ENCODE measurements at places on chromosomes 1 and 21. TPM values are rescaled to one million over a fixed set of nuclear protein-coding genes. Genes with fewer than 3 reads are reported as not detected.

The CXADR gene
- total RNA-seq = 40.5 TPM

The OXCT2 gene
- 5.9 TPM for total RNA-seq

The ACBD6 gene
- 86.5 TPM for total RNA-seq

The KRTAP7-1 gene
- total RNA-seq = not detected

GRCh38 chr1:101474039-101474665 is 237.3 kb downstream of the S1PR1 start:
- no peak for DNase-seq

The C1orf167 gene
- total RNA-seq = not detected

- no peak for DNase-seq
Observed at GRCh38 chr1:18077657-18078215, 29.9 kb upstream of the IGSF21 start.

DNA sequence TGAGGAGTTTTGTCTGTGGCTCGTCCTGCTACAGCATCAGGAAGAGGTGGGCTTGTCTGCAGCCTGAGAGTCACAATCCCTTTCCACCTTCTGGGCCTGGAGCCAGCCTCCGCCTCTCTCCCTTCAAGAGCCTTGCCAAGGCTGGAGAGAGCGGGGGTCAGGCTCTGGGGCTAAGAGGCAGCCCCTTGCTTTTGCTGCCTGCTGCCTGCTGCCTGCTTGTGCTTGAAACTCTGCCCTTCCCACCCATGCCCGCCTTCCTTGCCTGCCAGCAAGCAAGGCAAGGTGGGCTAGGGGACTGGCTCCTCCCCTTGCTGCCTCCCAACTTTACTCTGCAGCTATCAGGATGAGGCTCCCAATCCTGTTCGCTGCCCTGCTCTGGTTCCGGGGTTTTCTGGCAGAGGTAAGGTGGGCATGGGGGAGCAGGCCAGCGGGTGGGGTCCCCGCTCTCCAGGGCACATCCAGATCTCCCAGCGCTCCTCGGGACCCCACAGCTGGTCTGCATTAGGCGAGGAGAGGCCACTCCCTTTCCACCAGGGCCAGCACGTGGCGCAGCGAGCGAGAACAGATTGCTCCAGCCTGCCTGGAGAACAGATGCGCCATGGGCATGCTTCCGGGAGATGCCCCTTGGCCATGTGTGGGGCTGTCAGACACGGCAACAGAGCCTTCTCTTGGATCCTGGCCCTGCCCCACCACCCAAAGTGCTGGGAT is 7.5 kb upstream of the PTPN7 start:
- DNase-seq = no peak

DNA sequence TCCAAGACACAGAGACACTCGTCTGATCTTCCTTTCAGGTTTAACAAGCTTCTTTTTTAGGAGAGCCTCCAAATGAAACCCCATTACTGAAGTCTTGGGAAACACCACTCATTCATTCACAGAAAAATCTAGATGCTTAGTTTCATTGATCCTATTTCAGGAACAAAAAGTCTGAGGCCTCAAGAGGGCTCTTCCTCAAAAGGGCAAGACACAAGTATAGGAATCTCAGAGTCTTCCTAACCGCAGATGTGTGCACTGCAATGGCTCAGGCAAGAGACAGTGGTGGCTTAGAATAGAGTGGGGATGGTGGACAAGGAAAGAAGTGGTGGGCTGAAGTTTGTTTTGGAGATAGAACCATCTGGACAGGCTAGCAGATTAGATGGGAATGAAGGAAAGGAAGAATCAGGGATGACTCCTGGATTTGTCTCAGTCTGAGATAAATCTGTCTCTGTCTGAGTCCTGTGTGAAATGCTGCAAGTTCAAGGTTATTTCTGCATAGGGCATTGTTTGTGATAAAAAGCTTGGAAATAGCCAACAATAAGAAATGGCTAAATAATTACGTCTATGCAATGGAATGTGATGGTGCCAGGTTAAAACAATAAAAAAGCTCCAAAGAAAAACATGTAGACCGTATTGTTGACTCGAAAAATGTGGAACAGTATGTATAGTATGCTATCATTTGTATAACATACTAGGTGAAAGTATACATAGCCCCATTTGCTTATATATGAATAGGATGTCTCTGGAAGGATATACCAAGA is 8.9 kb upstream of the CTSE start:
- DNase-seq = no peak

- DNase-seq = no peak
Observed at GRCh38 chr1:233639611-233640010, 25.7 kb downstream of the KCNK1 start.

All from kidney epithelial cell (primary cell).